ENCODE measurements at places on chromosomes 2 and 18.

DNA sequence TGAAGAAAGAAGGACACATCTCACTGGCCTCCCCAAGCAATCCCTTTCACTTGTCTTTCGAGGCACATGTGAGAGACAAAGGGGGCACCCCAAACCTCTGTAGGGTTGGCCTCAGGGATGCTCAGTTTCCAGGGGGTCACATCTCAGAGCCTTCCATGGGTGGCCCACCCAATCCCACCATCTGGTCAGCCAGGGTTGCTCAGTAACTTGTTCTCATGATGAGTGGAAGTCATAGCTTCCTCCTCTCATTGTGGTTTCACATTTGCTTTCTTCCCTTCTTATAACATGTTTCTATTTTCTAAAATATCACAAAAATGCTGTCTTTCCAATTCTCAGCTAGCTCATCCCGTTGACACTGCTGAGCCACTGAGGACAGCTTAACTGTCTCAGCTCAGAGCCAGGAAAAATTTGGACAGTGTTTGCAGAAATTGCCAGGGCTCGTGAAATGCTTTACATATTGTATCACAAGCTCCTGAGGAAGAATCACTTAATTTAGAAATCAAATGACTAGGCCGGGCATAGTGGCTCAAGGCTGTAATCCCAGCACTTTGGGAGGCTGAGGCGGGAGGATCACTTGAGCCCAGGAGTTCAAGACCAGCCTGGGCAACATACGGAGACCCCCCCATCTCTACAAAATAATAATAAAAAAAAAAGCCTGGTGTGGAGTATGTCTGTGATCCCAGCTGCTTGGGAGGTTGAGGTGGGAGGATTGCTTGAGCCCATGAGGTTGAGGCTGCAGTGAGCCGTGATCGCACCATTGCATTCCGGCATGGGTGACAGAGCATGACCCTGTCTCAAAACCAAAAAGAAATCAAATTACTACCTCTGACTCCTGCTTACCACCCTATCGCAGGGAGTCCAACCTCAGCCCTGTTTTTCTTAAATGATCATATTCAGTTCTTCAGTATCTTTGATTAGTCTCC is 129.3 kb downstream of the PRKCE start:
- no peak for DNase-seq

DNA sequence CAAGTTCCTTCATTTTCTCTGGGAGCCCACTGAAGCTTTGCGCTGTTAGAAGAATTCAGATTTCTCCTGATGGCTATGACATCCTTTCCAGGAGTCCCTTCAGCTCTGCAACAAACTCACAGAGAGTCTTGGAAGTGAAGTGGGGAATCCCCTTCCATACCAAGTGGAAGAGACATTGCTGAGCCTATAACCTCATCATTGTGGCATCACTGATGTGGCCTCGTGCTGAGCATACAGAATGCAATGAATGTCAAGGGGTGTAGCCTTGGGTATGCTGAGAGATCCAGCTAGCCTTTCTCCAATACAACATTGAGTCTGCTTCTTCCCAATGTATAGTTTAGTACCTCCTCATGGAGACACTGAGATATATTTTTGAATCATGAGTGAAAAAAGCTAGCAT is 311.1 kb upstream of the RAB12 start:
- no peak for DNase-seq

DNA sequence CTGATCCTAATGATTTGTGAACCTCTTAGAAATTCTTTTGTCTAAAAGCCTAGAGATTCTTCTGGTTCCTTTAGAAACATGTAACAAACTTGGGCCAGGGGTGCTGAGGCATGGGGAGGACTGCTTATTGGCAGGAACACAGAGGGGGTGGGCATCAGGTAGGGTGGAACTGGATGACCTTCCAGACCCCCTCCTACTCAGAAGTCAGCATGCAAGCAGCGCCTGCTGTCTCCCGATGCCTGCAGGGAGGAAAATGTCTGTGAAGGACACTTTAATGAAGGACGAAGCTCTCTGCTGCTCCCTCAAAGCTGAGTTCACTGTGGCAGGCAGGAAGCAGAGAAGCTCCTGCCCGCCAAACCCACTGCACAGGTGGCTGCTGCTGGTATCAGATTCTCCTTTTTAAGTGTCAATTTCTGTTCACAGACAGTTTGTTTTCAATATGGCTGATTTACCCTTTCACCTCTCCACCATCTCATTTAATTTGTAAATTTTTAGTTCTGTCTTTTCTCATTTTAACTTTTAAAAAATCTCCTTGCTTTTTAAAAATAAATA is 19.4 kb downstream of the COA5 start:
- no peak for DNase-seq

GRCh38 chr2:171387052-171387451 is 46.7 kb downstream of the METTL8 start:
- DNase-seq, result no peak

GRCh38 chr2:121006743-121007489 is 271.2 kb downstream of the GLI2 start:
- no peak for DNase-seq

DNA sequence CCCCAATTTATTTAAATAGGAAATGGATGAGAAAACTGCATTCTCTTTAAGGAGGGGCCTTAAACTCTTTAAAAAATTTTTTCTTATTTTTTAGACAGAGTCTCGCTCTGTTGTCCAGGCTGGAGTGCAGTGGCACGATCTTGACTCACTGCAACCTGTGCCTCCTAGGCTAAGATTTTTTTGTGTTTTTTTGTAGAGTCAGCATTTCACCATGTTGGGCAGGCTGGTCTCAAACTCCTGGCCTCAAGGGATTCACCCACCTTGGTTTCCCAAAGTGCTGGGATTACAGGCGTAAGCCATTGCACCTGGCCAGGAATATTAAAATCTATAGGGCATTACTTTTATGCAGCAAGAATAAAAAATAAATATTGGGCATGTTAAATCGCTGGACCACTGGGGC is 56.0 kb downstream of the GALR1 start:
- DNase-seq, result no peak

DNA sequence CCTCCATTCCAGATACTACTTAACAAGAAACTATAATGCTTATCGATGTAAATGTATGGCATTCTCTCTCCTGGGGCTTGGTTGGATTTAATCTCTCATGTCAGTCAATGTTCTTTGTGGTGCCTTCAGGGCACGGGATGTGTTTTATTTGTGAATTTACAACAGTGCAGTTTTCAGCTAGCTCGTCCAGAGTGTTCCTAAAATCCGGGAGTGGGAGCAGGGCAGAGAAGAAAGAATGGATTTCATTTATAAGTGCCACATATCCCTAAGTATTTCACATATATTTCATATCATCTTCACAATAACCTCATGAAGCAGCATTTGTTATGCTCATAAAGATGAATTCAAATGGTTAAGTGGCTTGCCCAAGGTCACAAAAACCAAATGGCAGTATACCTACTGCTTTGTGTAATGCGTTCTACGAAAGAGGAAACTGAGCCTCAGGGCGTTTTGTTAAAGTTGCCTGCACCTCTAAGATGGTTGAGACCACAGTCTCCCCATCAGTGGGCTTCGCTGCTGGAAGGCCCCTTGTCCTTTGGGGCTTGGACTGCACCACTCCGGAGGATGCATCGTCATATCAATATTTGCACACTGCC is 134.7 kb upstream of the MGAT5 start:
- DNase-seq, result no peak

GRCh38 chr18:79681484-79682387 is 2.1 kb downstream of the CTDP1 start:
- peak; percentile 80 for DNase-seq

DNA sequence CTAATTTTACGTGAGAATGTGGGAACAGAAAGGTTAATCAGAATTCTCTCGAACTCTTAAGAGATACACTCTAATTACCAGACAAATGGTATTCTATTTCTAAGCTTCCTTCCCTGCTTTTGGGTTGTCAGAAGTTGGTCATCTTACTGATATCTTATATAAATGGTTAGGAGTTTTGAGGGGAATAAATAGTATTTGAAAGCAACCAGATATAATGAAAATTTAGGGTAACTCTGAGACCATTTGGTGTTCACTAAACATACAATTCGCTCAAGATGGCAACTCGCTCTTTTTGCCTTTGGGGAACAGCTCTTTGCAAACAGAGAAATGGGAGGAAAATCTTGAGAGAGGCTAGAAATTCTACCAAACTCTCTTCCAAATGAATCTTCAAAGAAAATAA is 250.9 kb downstream of the TCF4 start:
- no peak for DNase-seq

DNA sequence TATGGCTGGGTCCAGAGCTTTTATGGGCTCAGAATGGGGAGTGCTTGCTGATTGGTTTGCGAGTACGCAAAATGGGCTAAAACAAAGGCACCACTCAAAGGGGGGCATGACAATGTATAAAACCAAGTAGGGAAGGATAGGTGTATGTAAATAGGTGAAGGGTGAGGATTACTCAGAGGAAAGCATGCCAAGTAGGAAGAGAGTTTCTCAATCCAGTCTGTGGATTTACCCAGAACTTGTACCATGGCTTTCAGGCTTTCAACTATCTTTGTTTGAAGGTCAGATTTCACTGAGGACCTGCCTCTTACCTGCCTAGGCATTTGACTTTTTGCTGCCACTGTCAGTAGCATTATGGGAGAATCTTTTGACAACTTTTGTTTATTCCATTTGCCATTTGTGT is 92.3 kb downstream of the RAB3GAP1 start:
- DNase-seq, result no peak

DNA sequence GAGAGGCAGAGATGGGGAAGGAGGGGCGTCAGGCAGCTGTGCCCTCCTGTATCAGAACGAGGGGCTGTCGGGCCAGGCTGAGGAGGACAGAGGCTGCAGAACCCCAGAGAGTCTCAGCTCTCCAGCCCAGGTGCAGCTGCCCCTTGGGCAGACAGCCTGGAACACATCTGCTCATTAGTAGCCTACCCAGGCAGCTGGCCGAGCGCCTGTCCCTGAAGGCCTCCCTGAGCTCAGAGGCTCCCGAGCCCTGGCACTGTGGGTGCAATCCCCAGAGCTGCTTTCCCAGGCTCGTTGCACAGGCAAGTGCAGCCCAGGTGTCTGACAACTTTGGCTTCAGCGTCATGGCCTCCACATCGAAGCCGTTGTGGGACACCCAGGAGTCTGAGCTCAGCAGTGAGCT is 13.1 kb upstream of the TMEM185B start:
- no peak for DNase-seq

DNA sequence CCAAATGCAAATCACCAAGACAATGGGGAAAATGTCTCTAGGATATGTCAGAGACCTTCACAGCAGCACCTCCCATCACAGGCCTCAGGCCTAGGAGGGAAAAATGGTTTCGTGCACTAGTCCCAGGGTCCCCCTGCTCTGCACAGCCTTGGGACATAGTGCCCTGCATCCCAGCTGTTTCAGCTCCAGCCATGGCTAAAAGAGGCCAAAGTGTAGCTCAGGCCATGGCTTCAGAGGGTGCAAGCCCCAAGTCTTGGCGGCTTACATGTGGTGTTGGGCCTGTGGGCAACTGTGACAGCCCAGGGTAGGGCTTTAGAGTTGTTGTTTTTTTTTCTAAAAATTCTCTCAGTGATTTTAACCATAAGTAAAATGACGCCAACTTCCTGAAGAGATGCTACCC is 25.5 kb upstream of the SOCS6 start:
- DNase-seq, result no peak

DNA sequence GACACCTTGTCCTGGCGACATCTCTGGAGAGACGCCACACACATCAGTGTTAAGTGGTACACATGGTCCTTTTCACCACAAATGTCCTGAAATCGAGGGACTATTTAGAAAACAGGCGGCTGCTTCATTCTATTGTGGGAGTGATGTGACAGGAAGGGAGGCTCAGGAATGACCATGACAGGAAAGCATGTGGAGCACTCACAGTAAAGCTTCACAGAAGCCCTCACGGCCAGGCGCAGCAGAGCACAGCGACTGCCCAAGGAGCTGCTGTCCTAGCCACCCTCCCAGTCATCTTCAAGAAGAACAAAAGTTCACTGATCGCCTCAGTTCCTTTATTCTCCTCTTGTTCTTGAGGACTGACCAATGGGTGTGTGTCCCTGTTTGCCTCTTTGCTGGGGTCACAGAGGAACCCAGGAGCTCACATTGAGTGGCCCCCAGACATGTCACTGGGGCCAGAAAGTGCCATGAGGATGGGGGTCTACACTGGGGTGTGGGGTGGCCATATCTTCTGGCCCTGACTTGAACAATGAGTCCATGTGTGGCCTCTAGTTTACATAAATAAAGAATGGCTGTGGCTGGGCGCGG is 84.6 kb upstream of the RANBP2 start:
- no peak for DNase-seq

GRCh38 chr2:188620916-188621315 is 329.2 kb downstream of the GULP1 start:
- no peak for DNase-seq

GRCh38 chr2:137435162-137435561 is 529.1 kb upstream of the HNMT start:
- DNase-seq, result no peak

- no peak for DNase-seq
These were observed 51.9 kb upstream of the TMEM163 start for GRCh38 chr2:134770702-134771101.

- no peak for DNase-seq
These were observed 13.9 kb downstream of the MEX3C start for GRCh38 chr18:51183372-51184090.

- DNase-seq, result no peak
These were observed 1683.2 kb upstream of the SLC39A10 start for GRCh38 chr2:193973781-193974180.

DNA sequence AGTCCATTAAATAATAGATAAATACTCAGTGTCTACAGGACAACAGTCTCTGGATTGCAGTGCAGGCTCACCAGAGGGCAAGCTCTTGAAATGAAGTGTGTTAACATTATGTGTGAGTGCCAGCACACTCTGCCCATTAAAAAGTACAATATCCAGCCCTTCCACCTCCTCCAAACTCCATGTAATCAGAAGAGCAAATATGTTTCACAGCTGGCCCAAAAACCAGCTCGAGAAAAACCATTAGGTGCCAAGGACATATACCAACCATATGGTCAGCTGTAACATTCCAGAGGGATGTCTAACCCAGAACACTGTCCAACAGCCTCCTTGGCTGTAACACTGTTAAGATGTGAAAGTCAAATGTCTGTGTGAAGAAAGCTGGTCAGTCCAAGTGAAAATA is 112.2 kb downstream of the ZNF385B start:
- DNase-seq, result no peak
